ENCODE measurements at places on chromosomes 6 and 20.

- DNase-seq, result no peak
These were observed 148.2 kb upstream of the PREP start for GRCh38 chr6:105550955-105551620.

- no peak for DNase-seq
These were observed 98.8 kb downstream of the EPB41L2 start for GRCh38 chr6:130964289-130964688.

DNA sequence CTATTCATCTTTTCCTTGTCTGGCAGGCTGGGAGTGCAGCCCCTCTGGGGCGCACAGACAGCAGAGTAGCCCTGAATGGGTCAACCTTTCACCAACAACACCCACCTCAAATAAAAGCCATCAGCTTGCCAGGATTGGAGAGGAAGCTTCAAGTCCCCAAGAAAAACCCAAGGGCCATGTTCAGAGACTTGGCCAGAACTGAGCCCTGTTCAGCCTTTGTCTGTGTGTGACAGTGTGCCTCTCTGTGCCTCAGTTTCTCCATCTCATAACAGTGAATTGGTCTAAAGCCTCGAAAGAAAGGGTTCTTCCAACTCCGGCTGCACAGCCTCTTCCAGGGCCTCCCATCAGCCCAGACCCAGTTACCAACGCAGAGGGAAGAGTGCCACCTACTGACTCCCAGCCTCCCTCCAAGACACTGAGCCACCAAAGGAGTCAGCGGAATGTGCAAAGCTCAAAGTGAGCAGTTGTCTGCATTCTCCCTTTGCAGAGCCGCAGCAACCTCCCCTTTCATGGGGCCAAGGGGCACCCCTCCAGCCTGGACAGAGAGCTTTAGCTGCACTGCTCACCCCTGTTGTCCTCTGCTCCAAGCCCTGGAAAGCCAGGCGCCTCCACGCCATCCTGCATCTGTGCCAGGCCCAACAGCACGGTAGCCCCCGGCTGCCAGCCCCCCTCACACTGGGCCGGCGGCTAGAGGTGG lies 82.7 kb upstream of the TOP1 start:
- DNase-seq, result no peak

DNA sequence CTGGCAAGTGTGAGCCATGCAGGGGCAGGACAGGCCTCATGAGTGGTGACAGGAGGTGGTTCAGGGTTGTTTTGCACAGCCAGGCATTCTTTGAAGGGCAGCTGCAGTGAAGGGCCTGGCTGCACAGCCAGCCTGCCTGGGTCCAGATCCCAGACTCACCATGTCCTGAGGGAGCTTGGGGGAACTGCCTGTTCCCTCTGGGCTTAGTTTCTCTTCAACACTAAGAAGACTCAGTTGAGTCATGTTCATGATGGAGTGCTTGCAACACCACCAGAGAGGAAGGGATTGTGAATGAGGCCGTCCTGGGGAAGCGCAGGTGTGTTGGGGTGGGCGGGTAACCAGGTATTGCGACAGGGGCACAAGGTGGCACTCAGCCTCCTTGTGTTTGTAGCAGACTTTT lies 102.4 kb downstream of the CDH26 start:
- DNase-seq, result no peak

- no peak for DNase-seq
These were observed 62.6 kb downstream of the NPEPL1 start for GRCh38 chr20:58755062-58755697.

DNA sequence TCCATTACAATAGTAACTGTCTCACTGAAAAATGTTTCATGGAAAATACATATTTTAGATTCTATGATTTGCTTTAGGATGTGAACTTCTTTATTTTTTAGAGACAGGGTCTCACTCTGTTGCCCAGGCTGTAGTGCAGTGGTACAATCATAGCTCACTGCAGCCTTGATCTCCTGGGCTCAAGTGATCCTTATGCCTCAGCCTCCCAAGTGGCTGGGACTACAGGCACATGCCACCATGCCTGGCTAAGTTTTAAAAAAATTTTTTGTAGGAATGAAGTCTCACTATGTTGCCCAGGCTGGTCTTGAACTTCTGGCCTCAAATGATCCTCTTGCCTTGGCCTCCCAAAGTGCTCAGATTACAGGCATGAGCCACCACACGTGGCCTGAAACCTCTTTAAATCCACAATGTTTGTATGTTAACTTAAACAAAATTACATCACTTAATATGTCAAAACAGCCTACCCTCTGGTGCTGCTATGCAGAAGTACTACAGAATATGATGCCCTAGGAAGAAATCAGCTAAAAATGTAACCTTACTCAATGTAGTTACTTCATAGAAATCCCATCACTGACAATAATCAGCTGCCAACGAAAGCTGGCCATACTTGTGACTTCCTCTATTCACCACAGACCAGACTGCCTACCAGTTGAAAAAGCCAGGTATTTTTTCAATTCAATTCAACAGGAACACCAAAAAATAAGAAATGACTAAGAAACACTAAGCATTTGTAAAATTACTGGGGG lies 17.6 kb downstream of the EEF1A1 start:
- no peak for DNase-seq

DNA sequence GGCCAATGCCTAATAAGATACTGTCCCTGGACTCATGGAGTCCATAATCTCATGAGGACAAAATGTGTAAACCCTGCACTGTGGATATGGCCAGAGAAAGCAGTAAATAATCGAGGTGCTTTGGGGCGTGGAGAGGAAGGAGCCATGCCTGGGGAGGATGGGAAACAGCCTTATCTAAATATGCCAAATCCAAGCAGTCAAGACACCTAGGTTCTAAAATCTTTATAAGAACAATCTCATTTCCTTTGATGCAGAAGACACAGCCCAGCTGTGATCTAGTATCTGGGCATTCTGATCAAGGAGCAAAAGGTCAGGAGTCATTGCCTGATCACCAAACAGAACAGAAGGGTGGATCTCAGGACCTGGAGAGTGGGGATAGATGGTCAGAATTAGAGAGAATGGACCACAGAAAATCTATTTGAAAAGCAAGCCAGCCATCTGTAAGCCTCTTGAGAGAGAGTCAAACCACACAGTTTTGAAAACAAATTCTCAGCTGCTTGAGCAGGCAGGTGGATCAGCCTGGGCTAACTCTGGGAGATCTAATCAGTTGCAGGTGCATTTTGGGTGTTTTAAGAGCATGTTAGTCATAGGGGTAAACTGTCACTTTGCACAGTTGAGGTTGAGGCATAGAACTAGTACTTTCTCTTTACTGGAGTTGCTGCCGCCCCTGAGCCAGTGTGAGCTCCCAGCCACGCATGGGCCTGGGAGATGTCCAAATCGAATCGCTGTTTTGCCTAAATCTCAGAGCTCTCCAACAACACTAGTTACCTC lies 130.8 kb upstream of the TNFAIP3 start:
- DNase-seq, result no peak

GRCh38 chr20:17557675-17558006 lies 12.2 kb upstream of the DSTN start:
- DNase-seq, result no peak

GRCh38 chr20:4918473-4918872 lies 82.8 kb downstream of the SLC23A2 start:
- no peak for DNase-seq

DNA sequence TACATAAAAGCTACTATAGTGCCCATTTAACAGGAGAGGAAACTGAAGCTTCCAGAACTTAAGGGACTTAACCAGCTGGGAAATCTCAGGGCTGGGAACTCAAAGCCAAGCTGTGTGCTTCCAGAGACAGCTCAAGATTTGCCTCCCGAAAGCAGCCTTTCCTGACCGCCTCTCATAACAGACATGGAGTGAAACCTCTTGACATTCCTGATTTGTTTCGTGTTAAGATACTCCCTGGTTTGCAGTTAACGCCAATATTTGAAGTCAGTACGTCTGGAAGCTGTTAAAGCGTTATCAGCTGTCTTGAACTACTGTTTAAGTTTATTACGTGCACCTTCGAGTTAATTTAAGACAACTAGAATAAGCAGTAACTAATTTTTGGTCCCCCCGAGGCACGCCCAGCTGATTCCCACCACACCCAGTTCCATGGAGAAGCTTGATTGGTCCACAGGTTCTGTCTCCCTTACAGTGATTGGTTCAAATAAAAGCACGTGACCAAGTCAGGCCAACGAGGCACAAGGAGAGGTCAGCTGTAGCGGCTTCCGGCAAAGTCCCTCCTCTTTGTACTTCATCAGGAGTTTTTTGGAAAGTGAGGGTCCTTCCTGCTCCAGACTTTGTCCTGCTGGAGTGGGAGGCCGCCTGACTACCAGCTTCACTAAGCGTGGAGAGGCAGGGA lies 8.9 kb upstream of the TCP11 start:
- DNase-seq, result no peak

DNA sequence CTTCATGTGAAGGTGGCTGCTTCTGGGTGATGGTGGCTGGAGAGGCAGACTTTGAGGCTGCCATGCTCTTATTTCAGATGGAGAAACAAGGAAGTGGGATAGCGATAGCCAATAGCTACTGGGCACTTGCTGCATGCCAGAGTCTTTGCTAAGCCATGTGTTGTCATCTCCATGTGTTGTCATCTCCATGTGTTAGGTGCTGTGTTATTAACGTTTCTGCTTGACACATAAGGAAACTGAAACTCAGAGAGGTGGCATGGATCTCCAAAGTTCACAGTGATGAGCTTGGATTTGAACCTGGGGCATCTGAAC lies 16.9 kb downstream of the KIAA1755 start:
- no peak for DNase-seq

DNA sequence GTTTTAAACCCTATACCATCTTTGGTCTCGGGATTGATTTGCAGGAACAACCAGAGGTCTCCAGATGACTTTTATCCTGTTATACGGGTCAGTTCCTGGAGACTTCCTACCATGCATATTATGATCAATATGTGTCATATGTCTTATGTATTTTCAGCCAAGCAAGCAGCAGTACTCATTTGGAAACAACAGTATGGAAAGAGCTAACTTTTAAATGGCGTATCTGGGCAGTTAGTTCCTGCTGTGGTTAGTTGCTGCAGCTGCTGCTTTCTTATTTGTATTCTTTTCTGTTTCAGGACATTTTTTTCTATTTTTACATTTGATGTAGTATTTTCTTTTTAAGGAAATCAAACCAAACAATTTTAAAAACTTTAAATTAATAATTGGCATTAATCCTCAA lies 207.5 kb downstream of the MANEA start:
- no peak for DNase-seq

DNA sequence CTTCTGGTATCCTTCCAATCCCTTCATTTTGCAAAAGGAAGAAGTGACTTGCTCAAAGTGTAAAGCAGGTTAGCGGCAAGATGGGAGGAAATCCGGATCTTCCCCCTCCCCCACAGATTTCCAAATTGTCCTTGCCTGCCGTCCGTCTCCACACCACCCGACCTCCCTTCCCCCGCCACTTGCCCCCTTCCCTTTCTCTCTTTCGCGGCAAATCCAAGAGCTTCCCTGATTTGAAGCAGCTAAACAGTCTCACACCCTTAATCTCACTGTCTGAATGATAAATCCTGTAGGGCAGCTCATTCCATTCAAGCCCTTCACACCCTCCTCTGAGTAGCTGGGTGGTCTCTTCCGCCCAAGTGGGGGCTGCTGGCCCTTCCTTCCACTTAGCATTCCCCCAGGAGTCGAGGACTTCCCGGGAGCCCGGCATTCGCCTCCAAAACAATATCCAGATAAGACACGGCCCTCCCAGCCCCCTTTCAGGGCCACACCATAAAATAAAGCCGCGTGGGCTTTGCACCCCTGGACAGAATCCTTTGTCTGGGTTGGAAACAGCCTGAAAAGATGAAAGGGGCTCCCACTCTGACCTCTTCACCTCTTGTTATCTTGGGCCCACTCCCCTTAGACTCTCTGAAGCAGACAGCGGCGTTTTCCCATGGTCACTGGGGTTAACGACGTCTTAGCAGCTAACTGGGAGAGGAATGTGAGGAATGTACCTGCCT lies 44.0 kb upstream of the PIM1 start:
- no peak for DNase-seq

DNA sequence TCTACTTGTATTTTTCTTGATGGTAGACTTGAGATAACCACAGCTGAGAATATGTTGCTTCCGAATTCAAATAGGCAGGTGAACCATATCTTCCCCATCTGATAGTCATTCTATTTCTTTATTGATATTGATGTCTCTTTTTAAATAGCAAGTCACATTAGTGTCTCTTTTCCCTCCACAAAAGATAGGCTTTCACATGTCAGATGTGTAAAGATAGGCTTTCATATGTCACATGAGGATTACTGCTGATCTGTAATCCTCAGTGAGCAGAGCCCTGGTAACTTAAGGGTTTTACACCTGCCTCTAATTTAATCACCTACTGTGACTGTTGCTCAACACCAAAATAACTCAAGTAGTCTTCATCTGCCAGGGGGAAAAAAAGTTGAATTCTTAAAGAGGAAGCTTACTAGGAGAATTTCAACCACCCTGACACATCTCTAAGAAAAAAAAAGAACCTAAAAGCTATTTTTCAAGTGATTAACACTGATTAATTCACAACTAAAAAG lies 45.3 kb upstream of the TRDN start:
- no peak for DNase-seq

Data from NCI-H2081 treated with DMSO at 0.1 percent for 48 hours (cell line).